ENCODE measurements at places on chromosomes 5 and 9.

- no peak for DNase-seq
These were observed 125.3 kb downstream of the SLC24A2 start for GRCh38 chr9:19663570-19663969.

- DNase-seq: no peak
These were observed 25.0 kb upstream of the CAPSL start for GRCh38 chr5:35963381-35963843.

GRCh38 chr5:177427211-177427822 lies 841 bp downstream of the GRK6 start:
- no peak for DNase-seq

DNA sequence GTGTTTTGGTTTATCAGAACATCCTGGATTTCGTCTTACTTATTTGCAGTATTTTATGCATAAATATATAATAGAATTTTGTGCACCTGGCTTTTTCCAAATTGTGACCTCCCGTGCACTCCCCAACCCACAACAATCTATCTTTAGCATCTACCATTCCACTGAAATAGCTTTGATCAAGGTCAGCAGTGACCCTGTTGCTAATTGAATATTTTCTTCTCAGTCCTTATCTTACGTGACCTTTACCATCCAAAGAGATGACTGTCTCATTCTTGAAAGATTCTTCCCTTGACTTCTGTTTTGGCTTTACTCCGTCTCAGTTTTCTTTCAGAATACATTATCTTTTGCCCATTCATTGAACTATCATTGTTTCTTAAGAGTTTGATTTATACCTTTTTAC lies 18.4 kb downstream of the NDUFS4 start:
- DNase-seq: no peak

- DNase-seq: no peak
These were observed 8.3 kb upstream of the RNF130 start for GRCh38 chr5:180079702-180080466.

DNA sequence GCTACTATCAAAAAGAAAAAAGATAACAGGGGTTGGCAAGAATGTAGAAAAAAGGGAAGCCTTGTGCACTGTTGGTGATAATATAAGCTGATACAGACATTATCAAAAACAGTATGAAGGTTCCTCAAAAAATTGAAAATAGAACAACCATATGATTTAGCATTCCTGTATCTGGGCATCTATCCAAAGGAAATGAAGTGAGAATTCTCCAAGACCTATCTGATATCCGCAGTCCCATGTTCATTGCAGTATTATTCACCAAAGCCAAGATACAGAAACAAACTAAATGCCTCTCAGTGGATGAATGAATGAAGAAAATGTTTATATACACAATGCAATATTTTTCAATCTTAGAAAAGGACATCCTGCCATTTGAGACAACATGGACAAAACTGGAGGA lies 1943.3 kb downstream of the MAT2B start:
- DNase-seq: no peak

DNA sequence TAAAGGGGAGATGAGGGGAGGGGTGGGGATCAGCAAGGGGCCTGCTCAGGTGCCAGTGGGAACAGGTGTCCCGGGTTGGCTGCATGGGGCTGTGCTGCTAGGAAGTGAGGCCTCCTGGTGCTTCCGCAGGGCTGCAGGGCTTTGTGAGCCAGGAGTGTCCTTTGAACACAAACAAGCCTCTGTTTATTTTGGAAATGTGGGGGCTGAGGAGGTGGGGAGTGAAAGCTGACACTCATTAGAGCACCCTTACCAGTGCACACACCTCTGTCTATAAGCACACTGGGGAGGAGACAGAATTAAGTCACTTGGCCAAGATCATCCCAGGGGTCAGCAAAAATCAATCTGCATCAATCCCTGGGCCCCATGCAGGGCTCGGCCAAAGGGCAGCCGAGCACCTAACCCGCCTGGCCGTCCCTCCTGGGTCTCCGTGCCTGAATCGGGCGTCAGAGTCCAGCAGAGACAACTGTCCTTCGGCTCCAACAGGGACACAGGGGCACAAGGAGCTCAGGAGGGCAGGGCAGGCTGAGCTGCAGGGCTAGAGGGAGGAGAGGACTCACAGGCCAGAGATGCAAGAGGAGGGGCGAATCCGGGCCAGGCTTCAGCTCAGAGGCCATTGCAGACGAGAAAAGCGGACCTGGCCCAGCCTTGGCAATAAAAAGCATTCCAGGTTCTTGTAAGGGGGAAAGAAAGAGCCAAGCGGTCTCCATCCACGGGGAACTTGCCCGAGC lies 99.8 kb downstream of the VAV2 start:
- no peak for DNase-seq

DNA sequence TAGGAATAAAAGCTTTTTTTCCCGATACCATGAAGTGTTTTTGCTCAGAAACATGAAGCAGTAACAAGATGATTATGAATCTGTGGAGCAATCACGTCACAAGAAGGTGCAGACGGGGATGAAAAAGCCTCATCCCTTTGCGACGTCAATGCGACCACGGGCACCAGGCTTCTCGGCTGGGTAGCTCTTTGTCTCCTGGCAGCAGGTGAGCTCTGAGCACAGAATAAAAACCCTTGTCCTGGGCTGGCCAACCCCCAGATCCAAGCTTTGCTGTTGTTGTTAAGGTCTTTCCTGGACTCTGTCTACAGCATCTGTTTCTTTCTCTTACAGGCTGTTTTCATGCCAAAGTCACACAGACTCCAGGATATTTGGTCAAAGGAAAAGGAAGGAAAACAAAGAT lies 113.8 kb downstream of the ANKRD18B start:
- no peak for DNase-seq

DNA sequence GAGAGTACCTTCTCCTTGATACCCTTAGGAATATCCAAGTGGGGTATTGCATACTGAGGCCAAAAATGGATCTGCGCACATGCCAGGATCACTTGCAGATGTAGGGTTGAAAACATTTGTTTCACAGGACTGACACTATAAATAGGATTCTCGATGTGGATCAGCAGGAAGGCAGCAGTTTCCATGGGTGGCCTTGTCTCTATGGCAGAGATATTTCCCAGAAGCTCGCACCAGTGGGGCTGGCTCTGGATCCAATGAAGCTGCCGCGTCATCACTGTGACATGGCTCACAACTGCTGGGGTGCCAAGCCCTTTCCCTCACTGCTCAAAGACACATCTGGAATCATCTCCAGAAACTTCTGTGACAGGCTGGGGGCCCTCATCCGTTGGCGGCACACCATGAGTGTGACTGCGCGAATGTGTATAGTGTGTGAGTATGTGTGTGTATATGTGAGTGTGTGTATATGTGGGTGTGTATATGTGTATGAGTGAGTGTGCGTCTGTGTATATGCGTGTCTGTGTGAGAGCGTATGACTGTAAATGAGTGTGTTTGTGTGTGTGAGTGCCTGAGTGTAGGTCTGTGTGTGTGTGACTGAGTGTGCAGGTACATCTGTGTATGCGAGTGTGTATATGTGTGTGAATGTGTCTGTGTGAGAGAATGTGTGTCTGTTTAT lies 182.5 kb downstream of the GAS1 start:
- no peak for DNase-seq

Data from SW 1271 (cell line).